Mammary epithelial cell (primary cell): ENCODE measurements at places on chromosomes 4 and X. TPM values are rescaled to one million over a fixed set of nuclear protein-coding genes. Genes with fewer than 3 reads are reported as not detected.

Gene GPRIN3
- total RNA-seq = not detected in 2 replicates

Gene TLR1
- total RNA-seq = 0.49 and 0.91 TPM in 2 replicates

Gene TIGD4
- total RNA-seq = 0.37 and 0.71 TPM in 2 replicates

Gene PROM1
- not detected in 2 replicates for total RNA-seq

Gene MMRN1
- 0.29 TPM in 1 of 2 replicates, not detected in the other for total RNA-seq

Gene REPS2
- total RNA-seq = 2.6 and 4.8 TPM in 2 replicates

Gene PHOX2B
- not detected in 2 replicates for total RNA-seq

Gene TMEM47
- total RNA-seq = 28.0 TPM

Gene EDNRA
- 19.2 TPM for total RNA-seq

Gene ATP7A
- total RNA-seq = 4.4 and 5.5 TPM in 2 replicates

Gene GPC3
- total RNA-seq = not detected in 2 replicates

Gene CITED1
- not detected for total RNA-seq

Gene ARHGAP6
- not detected in 2 replicates for total RNA-seq

Gene FAM53A
- total RNA-seq = 3.7 TPM

Gene SMR3B
- not detected for total RNA-seq

Gene SH2D1A
- total RNA-seq = not detected

Gene LDB2
- total RNA-seq = not detected in 2 replicates

Gene DHRSX
- total RNA-seq = 12.9 and 14.3 TPM in 2 replicates

Gene LYAR
- 36.3 and 50.0 TPM in 2 replicates for total RNA-seq

Gene TXK
- total RNA-seq = 0.17 TPM

Gene MAGEA9B
- total RNA-seq = not detected

Gene HSFX2
- not detected in 2 replicates for total RNA-seq

Gene RIBC1
- 0.83 and 1.0 TPM in 2 replicates for total RNA-seq

Gene PAGE2
- total RNA-seq = not detected in 2 replicates

Gene ADGRG4
- under 0.01 TPM for total RNA-seq

Gene SLC38A5
- 4.5 TPM for total RNA-seq

Gene SERPINA7
- not detected for total RNA-seq

Gene IBSP
- total RNA-seq = not detected in 2 replicates

Gene ZFP42
- total RNA-seq = not detected

Gene ZXDA
- 6.7 TPM for total RNA-seq

Gene CXCL9
- total RNA-seq = not detected

Gene IRS4
- total RNA-seq = not detected

Gene KCND1
- 0.17 TPM for total RNA-seq

Gene IL2RG
- not detected in 2 replicates for total RNA-seq

Gene PABPC4L
- not detected in 2 replicates for total RNA-seq

Gene ARSJ
- total RNA-seq = 35.8 and 46.4 TPM in 2 replicates

Gene NLGN3
- 0.17 TPM for total RNA-seq

Gene RHOXF2
- not detected for total RNA-seq

Gene RHOXF2B
- not detected in 2 replicates for total RNA-seq

Gene FAM236A
- not detected for total RNA-seq

Gene PCSK1N
- 16.5 TPM for total RNA-seq
